ENCODE measurements at places on chromosomes 2 and 18.
A peak's percentile ranks its signal among the peaks of the same experiment; 100 is the strongest.

GRCh38 chr18:55509631-55510324 is 78.2 kb downstream of the TCF4 start:
- no peaks in the 10 kb centered on the region for H3K4me1 ChIP-seq
- H3K27me3 ChIP-seq: no peaks in the 10 kb centered on the region
- no peak overlapping the region for H3K4me3 ChIP-seq
- no peak overlapping the region for H3K27ac ChIP-seq
- DNase-seq: no peak
- H3K36me3 ChIP-seq: no peaks in the 10 kb centered on the region

GRCh38 chr2:156017341-156017885 is 315.1 kb downstream of the NR4A2 start:
- H3K27me3 ChIP-seq: no peaks in the 10 kb centered on the region
- H3K4me1 ChIP-seq: peaks cover 12% of the 10 kb centered on the region
- DNase-seq: no peak
- H3K36me3 ChIP-seq: no peaks in the 10 kb centered on the region
- H3K4me3 ChIP-seq: no peak overlapping the region

GRCh38 chr2:24409700-24410556 is 49.6 kb upstream of the ITSN2 start:
- no peak overlapping the region for H3K4me3 ChIP-seq
- no peaks in the 10 kb centered on the region for H3K27me3 ChIP-seq

DNA sequence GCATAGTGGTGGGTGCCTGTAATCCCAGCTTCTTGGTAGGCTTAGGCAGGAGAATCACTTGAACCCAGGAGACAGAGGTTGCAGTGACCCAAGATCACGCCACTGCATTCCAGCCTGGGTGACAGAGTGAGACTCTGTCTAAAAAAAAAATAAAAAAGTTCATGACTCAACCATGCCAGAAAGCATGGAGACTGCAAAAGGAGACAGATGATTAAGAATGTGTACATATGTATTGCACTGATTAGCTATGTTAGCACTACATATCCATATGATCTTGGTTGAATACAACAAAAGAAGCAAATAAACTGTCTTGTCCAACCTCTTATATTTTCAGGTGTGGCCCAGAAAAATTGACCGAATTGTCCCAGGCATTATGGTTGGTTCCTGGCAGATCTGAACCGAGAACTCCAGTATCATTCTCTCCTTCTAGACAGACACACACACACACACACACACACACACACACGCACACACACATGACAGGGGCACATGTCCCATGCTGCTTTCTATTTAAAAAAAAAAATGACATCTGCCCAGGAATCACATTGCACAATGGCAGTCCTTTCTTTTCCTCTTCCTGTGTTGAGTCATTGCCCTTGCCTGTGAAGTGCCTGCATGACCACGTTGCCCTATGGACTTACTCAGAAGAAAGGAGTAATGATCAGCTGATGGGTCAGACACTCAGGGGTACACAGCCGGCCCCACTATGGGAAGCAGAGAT is 65.6 kb downstream of the MYCN start:
- no peak overlapping the region for H3K27ac ChIP-seq
- no peak overlapping the region for H3K4me3 ChIP-seq
- H3K4me1 ChIP-seq: peaks cover 4% of the 10 kb centered on the region
- peak; percentile 15 for DNase-seq

GRCh38 chr2:177229442-177230242 is 17.0 kb downstream of the HNRNPA3 start:
- H3K36me3 ChIP-seq: peaks cover 39% of the 10 kb centered on the region
- no peak overlapping the region for H3K27ac ChIP-seq
- DNase-seq: no peak
- no peaks in the 10 kb centered on the region for H3K27me3 ChIP-seq

DNA sequence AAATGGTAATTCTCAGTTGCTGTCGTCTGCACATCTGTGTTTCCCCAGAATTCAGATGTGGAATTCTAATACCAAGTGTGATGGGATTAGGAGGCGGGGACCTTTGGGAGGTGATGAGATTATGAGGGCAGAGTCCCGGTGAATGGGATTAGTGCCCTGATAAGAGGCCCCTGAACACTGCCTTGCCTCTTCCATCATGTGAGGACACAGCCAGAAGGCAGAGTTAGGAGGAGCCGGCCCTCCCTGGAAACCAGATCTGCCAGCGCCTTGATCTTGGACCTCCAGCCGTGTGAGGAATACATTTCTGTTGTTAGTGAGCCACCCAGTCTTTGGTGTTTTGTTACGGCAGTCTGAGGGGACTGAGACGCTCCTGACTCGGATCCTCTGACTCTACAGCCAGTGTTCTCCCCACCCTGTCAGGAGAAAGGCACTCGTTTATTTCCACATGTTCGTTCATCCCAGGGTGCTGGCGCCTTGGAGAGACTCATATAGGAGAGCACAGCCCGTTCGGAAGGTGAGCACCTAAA is 395.0 kb downstream of the ZNF516 start:
- no peak for DNase-seq
- no peaks in the 10 kb centered on the region for H3K36me3 ChIP-seq
- H3K27me3 ChIP-seq: no peaks in the 10 kb centered on the region

- DNase-seq: no peak
- no peaks in the 10 kb centered on the region for H3K27me3 ChIP-seq
- peaks cover 24% of the 10 kb centered on the region for H3K4me1 ChIP-seq
- no peak overlapping the region for H3K27ac ChIP-seq
- no peaks in the 10 kb centered on the region for H3K36me3 ChIP-seq
Measured at GRCh38 chr2:113976277-113976928, 86.5 kb downstream of the ACTR3 start.

DNA sequence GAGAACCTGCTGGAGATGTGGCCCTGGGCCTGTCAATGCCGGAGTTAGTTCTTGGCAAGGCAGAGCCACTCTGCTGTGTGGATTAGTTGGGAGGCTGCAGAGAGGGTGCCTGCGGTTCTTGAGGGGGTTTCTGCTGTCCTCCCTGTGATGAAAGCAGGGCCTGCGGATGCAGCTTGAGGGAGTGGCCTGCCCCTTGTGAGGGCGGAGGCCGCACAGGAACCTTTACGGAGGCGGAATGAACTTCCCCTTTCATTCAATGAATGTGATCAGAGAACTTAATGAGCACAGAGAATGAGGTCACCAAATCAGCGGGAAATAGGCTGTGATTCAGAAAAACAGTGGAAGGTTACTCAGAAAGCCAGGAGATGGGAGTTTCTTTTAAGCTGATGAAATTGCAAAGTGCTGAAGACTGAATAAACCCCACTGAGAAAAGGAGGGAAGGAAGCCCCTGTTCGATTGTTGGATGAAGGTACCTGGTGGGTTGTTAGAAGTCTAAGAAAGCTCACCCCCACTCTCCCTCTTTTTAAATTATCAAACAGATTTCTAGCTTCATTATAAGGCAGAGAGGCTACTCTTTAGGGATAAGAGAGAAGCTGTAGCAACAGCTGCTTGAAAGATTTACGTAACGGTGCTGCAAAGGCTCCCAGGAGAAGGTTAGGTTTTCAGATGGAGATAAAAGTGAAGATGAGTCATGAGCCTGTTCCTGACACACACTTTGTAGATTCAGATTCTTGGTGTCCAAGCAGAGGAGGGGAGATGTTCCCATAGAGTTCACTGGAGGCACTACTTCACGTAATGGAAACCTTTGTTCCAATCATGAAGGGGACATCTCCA is 47.4 kb downstream of the VWA3B start:
- H3K36me3 ChIP-seq: no peaks in the 10 kb centered on the region
- H3K4me3 ChIP-seq: no peak overlapping the region
- H3K4me1 ChIP-seq: no peaks in the 10 kb centered on the region

DNA sequence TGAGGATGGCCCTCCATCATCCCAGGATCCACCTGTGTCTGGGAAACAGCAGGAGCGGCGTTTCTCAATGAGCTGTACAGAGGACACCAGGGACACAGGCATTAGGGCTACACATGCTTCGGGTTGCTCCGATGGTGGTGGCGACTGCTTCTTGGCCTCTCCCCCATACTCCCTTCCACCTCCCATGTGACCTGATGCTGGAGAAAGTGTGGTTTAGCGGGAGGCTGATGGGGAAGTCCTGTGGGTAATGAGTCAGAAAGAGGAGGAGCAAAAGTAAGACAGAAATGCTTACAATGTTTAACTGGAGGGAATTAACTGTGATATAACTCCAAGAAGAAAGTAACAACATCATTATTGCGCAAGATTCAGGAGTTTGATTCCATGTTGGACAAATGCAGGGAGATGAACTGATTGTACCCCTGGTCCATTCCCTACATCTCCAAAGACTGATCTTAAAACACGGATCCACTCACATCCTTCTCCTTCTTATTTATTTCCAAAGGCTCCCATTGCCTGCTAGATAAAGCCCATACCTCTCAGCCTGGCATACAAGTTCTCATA is 186.6 kb downstream of the NRP2 start:
- H3K4me3 ChIP-seq: no peak overlapping the region
- no peaks in the 10 kb centered on the region for H3K4me1 ChIP-seq
- no peak for DNase-seq
- no peaks in the 10 kb centered on the region for H3K27me3 ChIP-seq
- no peak overlapping the region for H3K27ac ChIP-seq

GRCh38 chr2:12176623-12177454 is 430.4 kb downstream of the LPIN1 start:
- no peak overlapping the region for H3K4me3 ChIP-seq
- no peak for DNase-seq
- H3K4me1 ChIP-seq: peaks cover 11% of the 10 kb centered on the region
- no peaks in the 10 kb centered on the region for H3K36me3 ChIP-seq
- no peaks in the 10 kb centered on the region for H3K27me3 ChIP-seq

DNA sequence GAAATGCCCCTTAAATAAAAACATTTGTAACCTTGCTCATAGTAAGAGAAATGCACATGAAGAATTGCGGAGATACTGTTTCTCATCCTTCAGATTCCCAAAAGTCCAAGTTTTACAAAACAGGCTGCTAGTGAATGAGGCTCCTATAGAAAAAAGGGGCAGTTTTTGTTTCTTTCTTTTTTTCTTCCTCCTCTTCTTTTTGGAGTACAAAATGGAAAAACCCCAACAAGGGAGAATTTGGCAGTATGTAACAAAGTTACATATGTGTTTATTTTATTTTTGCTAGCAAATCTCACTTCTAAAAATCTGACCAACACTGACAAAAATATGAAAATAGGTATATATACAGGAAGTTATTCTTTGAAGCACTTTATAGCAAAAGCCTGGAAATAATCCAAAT is 7.1 kb upstream of the BAZ2B start:
- no peak for DNase-seq
- no peaks in the 10 kb centered on the region for H3K36me3 ChIP-seq
- no peaks in the 10 kb centered on the region for H3K4me1 ChIP-seq
- no peak overlapping the region for H3K4me3 ChIP-seq
- no peak overlapping the region for H3K27ac ChIP-seq
- no peaks in the 10 kb centered on the region for H3K27me3 ChIP-seq

DNA sequence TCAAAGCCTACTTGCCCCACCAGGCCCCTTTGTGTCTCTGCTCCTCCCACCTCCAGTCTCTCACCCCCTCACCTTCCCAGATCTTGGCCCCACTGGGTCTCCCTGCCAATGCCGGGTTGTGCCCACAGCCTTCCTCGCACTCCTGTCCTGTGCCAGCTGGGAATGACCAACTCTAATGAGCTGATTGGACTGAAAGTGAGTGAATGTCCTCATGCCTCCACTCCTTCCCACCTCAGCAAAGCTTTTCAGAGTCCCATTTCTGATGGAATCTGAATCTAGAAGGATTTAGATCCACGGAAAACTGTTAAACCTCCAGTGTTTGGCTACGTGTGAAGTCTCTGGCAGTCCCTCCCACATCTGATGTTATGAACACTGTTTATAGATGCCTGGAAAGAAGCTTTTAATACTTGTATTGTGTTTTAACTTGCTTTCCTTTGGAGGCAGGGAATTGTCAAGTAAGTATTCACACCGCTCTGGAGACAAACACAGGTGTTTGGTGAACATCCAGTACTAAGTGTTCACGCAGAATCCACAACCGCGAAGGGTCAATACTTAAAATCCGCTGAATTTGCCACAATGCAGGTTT is 103.9 kb downstream of the RTN4 start:
- no peak overlapping the region for H3K4me3 ChIP-seq
- H3K27ac ChIP-seq: no peak overlapping the region
- no peak for DNase-seq
- no peaks in the 10 kb centered on the region for H3K36me3 ChIP-seq
- H3K4me1 ChIP-seq: peaks cover 11% of the 10 kb centered on the region
- no peaks in the 10 kb centered on the region for H3K27me3 ChIP-seq

GRCh38 chr2:172578860-172579512 is 23.1 kb downstream of the PDK1 start:
- H3K27ac ChIP-seq: no peak overlapping the region
- H3K4me1 ChIP-seq: no peaks in the 10 kb centered on the region
- no peak overlapping the region for H3K4me3 ChIP-seq
- H3K36me3 ChIP-seq: peaks cover 4% of the 10 kb centered on the region
- no peak for DNase-seq

GRCh38 chr18:12458771-12459170 is 51.0 kb downstream of the PRELID3A start:
- no peaks in the 10 kb centered on the region for H3K36me3 ChIP-seq
- no peaks in the 10 kb centered on the region for H3K4me1 ChIP-seq
- no peak overlapping the region for H3K4me3 ChIP-seq
- no peak overlapping the region for H3K27ac ChIP-seq
- H3K27me3 ChIP-seq: no peaks in the 10 kb centered on the region
- DNase-seq: no peak
